Activated CD4-positive, alpha-beta T cell treated with anti-CD3 and anti-CD28 coated beads, Interleukin-2, amount 10 ng/mL, durations not matched to agents 7 days and 5 days (primary cell): ENCODE measurements at places on chromosomes 4 and X. TPM values are rescaled to one million over a fixed set of nuclear protein-coding genes. Genes with fewer than 3 reads are reported as not detected.

GRCh38 chr4:48033825-48034413, 17.3 kb downstream of the NIPAL1 start:
- no peaks in the 10 kb centered on the region for H3K36me3 ChIP-seq
- H3K4me3 ChIP-seq: no peak overlapping the region
- H3K4me1 ChIP-seq: peaks cover 10% of the 10 kb centered on the region
- DNase-seq: peak; percentile 67
- H3K27me3 ChIP-seq: peaks cover 7% of the 10 kb centered on the region

DNA sequence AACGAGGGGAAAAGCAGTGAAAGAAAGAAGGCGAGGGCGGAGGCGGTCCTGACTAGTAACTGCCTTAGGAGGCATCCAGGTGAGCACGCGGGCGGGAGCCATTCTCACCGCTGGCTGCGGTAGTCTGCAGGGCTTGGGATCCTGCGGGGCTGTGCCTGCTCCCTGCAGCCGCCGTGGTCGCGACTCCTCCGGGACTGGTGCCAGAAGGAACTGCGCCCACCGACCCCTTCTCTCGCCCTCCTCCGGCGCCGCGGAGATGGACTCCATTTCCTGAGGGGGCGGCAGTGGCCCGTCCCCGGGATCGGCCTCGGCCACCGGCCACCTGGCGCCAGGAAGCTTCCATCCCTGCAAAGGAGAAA, 543 bp downstream of the NFXL1 start:
- peak overlapping the region; percentile 97 for H3K4me3 ChIP-seq
- DNase-seq: peak; percentile 26
- H3K27ac ChIP-seq: peak overlapping the region; percentile 94
- H3K27me3 ChIP-seq: no peaks in the 10 kb centered on the region

DNA sequence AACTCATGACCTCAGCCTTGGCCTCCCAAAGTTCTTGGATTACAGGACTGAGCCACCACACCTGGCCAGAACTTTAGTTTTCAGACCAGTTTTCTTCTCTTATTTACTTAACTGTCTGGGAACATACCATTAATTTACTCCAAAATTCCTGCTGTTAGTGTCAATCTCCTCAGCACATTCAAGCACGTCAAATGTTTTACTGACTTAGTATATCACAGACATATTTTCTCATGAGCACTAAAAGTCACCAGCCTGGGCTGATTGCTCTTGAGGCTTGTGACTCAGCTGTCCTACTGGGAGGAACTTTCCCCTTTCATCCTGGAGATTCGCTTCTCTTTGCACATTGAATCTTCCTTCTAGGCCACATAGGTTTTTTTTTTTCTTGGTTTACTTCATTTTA, 109.6 kb downstream of the PCDH18 start:
- H3K4me3 ChIP-seq: no peak overlapping the region
- DNase-seq: no peak
- no peaks in the 10 kb centered on the region for H3K4me1 ChIP-seq
- H3K36me3 ChIP-seq: no peaks in the 10 kb centered on the region
- H3K27ac ChIP-seq: no peak overlapping the region

- no peak overlapping the region for H3K27ac ChIP-seq
- DNase-seq: no peak
- H3K36me3 ChIP-seq: no peaks in the 10 kb centered on the region
- H3K4me3 ChIP-seq: no peak overlapping the region
Measured at GRCh38 chr4:38560768-38561558, 103.0 kb upstream of the KLF3 start.

- H3K27me3 ChIP-seq: no peaks in the 10 kb centered on the region
- no peak for DNase-seq
- H3K27ac ChIP-seq: no peak overlapping the region
- H3K36me3 ChIP-seq: peaks cover 18% of the 10 kb centered on the region
- peaks cover 50% of the 10 kb centered on the region for H3K4me1 ChIP-seq
- no peak overlapping the region for H3K4me3 ChIP-seq
Measured at GRCh38 chrX:44904542-44905115, 31.6 kb downstream of the KDM6A start.

- H3K36me3 ChIP-seq: peaks cover 12% of the 10 kb centered on the region
- H3K4me1 ChIP-seq: peaks cover 57% of the 10 kb centered on the region
- peak overlapping the region; percentile 89 for H3K27ac ChIP-seq
Measured at GRCh38 chr4:6942238-6942800, 32.7 kb downstream of the TBC1D14 start.

- no peak overlapping the region for H3K4me3 ChIP-seq
- no peaks in the 10 kb centered on the region for H3K36me3 ChIP-seq
- no peak overlapping the region for H3K27ac ChIP-seq
- no peaks in the 10 kb centered on the region for H3K4me1 ChIP-seq
- no peak for DNase-seq
- no peaks in the 10 kb centered on the region for H3K27me3 ChIP-seq
Measured at GRCh38 chrX:97705936-97706335, 822.2 kb downstream of the RPA4 start.

ADGRG4 gene
- not detected for total RNA-seq

- H3K27me3 ChIP-seq: no peaks in the 10 kb centered on the region
- no peak overlapping the region for H3K4me3 ChIP-seq
- H3K27ac ChIP-seq: no peak overlapping the region
- no peaks in the 10 kb centered on the region for H3K4me1 ChIP-seq
Measured at GRCh38 chr4:146585761-146586333, 52.8 kb upstream of the POU4F2 start.

POLR2B gene
- total RNA-seq: 113 TPM

TTC29 gene
- not detected for total RNA-seq

- DNase-seq: no peak
- peaks cover 4% of the 10 kb centered on the region for H3K27me3 ChIP-seq
- no peak overlapping the region for H3K4me3 ChIP-seq
- no peaks in the 10 kb centered on the region for H3K4me1 ChIP-seq
- H3K27ac ChIP-seq: no peak overlapping the region
Measured at GRCh38 chr4:99349338-99349737, 3.2 kb downstream of the ADH1C start.

- peaks cover 40% of the 10 kb centered on the region for H3K36me3 ChIP-seq
- no peak for DNase-seq
- no peaks in the 10 kb centered on the region for H3K27me3 ChIP-seq
- H3K27ac ChIP-seq: no peak overlapping the region
- peaks cover 17% of the 10 kb centered on the region for H3K4me1 ChIP-seq
Measured at GRCh38 chr4:13455411-13455810, 28.7 kb downstream of the RAB28 start.

GRCh38 chrX:7635604-7636003, 207.4 kb upstream of the VCX start:
- H3K27me3 ChIP-seq: no peaks in the 10 kb centered on the region
- no peak overlapping the region for H3K4me3 ChIP-seq
- DNase-seq: no peak
- H3K27ac ChIP-seq: no peak overlapping the region
- H3K36me3 ChIP-seq: no peaks in the 10 kb centered on the region

DNA sequence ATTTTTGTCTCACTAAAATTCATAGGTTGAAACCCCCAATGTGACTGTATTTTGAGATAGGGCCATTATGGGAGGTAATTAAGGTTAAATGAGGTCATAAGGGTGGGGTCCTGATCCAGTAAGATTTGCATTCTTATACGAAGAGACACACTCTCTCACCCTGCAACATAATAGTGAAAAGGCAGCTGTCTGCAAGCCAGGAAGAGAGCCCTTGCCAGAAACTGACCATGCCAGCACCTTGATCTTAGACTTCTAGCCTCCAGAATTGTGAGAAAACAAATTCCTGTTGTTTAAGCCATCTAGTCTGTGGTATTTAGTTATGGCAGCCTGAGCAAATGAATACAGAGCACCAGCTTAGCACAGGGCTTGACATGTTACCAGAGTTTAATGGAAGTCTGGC, 17.5 kb upstream of the IGSF1 start:
- H3K27ac ChIP-seq: no peak overlapping the region
- H3K36me3 ChIP-seq: no peaks in the 10 kb centered on the region
- no peaks in the 10 kb centered on the region for H3K4me1 ChIP-seq
- no peak for DNase-seq

SSX4 gene
- not detected for total RNA-seq

- H3K4me1 ChIP-seq: no peaks in the 10 kb centered on the region
- no peak overlapping the region for H3K4me3 ChIP-seq
- no peaks in the 10 kb centered on the region for H3K27me3 ChIP-seq
Measured at GRCh38 chr4:11028334-11028733, 343.8 kb upstream of the CLNK start.

ZBTB49 gene
- total RNA-seq: 8.3 TPM

DNA sequence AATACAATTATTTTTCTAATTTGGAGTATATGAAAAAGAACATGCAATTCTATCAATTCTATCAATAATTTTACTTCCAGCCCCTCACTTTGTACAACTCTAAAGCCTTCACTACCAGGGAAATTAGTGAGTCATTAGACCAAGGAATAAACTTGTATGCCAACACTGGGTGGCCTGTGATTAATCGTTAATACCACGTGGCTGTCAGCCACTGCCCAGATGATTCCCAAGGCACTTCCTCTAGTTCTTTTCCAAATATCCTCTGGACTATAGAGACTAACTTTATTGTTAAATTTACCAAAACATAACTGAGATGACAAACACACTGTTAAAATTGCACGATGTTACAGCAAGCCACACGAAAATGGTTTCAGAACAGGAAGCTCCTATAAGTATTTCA, 45.7 kb downstream of the MID1 start:
- no peaks in the 10 kb centered on the region for H3K27me3 ChIP-seq
- no peaks in the 10 kb centered on the region for H3K36me3 ChIP-seq
- no peak overlapping the region for H3K27ac ChIP-seq

DNA sequence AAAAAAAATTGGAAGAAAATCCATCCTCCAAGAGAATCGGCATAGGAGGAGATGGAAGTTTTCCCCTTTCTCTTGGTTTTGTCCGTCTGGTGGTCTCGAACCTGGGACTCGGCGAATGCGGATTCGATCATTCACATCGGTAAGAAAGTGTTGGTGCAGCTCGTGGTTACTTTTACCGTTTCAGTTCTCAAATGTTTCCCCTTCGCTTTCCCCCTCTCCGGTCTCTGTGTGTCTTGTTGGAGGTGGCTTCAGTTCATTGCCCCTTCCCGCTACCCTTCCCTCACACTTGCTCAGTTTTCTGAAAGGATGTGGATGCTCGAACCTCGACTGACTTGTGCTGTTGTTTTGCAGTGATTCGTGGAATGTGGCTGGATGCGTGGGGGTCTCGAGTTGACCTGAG, 840 bp downstream of the GRID2 start:
- no peak overlapping the region for H3K4me3 ChIP-seq
- H3K4me1 ChIP-seq: peaks cover 6% of the 10 kb centered on the region
- H3K27ac ChIP-seq: no peak overlapping the region
- no peak for DNase-seq

DNA sequence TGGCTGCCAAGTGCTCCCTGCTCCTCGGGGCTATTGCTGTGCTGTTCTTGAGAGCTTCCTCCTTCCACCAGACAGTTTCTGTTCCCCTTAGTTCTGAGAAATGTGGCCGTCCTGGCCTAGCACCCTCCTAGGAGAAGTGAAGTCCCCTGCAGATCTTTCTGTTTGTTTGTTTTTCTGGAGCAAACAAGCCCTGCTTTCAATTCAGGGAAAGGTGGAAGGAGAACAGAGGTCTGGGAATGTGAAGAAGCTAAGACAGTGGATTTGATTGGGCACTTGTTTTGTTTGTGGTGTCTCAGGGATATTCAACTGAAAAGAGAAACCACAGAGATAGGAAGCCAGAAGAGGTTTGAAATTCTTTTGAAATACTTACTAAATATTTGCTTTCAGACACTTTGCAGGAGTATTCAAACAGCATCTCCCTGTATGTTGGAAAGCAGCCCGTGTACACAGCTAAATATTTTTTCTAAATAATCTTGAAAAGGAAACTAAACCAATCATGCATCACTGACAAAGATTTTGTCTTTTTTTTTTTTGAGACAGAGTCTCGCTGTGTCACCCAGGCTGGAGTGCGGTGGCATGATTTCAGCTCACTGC, 36.5 kb upstream of the PPM1K start:
- H3K4me1 ChIP-seq: peaks cover 32% of the 10 kb centered on the region
- H3K27me3 ChIP-seq: no peaks in the 10 kb centered on the region
- H3K27ac ChIP-seq: peak overlapping the region; percentile 98
- DNase-seq: peak; percentile 50
